ENCODE measurements at places on chromosomes 13 and 19.

GRCh38 chr19:50875795-50876422, 2.7 kb downstream of the KLK2 start:
- DNase-seq, result no peak

DNA sequence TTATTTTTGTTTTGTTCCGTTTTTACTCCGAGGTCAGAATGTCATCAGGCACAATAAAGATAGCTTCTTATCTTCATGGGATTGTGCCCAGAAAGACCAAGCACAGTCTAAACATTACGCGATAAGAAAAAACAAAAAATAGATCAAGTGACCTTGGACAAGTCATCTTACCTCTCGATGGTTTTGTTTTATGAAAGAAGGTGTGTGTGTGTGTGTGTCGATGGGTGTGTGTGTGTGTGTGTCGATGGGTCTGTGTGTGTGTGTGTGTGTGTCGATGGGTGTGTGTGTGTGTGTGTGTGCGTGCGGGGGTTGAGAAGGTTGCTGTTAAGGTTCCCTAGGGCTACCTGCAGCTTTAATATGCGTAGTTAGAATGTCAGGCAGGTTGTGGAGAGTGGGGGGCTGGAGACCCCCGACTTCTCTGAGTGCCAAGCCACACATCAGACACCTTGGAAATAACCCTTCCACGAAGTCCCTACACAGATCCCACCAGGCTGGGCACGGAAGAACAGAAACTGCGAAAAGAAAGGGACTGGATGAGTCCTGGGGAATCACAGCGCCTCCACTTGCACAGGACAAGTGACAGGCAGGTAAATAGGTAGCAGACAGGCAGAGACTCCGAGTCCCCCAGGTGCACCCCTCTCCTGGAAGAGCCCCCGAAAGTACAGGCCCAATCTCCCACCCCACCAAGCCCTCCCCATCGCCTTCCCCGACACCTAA, 458 bp upstream of the ATP8A2 start:
- DNase-seq, result peak; percentile 5

DNA sequence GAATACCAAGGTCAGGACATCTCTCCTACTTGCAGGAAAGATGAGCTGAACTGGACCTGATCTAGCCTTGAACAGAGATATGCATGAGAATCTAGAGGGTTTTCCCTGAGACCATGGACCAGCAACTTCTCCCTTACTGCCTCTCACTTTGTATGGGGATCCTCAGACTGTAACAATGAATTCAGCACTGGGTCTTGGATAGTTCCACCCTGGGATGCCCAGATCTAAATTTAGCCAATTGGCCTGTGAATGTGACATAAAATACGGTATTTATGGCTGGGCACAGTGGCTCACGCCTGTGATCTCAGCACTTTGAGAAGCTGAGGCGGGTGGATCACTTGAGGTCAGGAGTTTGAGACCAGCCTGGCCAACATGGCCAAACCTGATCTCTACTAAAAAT, 15.3 kb upstream of the LILRA2 start:
- no peak for DNase-seq

DNA sequence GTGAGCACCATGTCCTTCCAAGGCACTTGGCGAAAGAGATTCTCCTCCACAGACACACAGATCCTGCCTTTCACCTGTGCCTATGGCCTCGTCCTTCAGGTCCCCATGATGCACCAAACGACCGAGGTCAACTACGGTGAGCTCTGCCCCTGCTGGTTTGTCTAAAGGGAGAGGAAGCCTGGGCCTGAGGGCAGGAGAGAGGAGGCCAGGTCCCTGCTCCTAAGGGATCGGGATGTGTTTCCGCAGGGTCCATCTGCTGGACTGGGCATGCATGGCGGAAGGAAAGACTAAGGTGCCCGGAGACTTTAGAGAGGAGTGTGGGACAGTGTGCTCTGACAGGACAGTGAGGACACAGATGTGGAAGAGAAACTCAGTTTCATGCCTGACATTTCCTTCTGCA, 7.6 kb downstream of the SERPINE3 start:
- DNase-seq, result no peak

DNA sequence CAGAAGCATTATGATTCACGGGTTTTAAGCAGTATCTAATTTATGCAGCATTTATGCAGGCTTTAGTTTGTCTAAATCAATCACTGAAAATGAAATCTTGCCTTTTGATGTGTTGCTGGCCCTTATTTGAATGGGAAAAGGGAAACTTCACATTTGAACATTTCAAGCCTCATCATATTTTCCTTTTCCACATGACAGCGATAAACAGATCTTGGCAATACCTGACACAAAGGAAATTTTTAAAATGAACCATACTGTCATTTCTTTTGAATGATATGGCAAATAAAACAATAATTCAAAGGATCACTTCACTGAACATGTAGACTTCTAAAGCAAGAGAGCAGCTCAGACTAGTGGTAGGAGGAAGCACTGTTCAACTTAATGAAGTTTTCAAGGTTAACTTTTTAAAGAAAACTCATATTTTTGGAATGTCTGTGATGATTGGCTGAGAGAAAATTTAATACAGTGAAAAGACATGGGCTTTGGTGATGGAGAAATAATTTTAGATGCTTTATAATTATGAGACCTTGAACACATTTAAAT, 198.1 kb downstream of the OXGR1 start:
- no peak for DNase-seq

GRCh38 chr19:56942756-56943155, 102.2 kb upstream of the PEG3 start:
- DNase-seq, result peak; percentile 50
